ENCODE measurements at places on chromosomes 2 and 18.

DNA sequence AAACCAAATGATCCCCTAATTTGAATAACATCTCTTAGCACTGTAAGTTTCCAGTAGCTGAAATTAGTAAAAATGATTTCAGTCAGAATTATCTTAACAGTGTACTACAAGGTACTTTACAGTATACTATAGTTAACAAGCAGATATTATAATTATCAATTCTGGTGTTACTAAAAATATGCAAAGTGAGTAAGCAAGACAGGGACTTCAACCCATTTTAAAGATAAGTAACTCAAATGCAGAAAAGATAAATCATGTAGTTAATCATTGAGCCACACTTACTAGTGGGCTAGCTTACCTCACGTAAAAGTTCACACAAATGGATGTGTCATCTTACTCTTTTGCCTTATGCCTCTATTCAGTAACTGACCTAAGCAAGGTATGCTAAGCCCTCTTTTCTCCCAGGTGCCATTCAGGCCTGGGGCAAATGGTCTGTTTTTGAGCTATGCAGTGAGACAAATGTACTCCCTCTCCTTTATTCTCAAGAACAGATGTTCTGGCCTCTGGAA is 101.0 kb downstream of the NBAS start:
- DNase-seq, result no peak

DNA sequence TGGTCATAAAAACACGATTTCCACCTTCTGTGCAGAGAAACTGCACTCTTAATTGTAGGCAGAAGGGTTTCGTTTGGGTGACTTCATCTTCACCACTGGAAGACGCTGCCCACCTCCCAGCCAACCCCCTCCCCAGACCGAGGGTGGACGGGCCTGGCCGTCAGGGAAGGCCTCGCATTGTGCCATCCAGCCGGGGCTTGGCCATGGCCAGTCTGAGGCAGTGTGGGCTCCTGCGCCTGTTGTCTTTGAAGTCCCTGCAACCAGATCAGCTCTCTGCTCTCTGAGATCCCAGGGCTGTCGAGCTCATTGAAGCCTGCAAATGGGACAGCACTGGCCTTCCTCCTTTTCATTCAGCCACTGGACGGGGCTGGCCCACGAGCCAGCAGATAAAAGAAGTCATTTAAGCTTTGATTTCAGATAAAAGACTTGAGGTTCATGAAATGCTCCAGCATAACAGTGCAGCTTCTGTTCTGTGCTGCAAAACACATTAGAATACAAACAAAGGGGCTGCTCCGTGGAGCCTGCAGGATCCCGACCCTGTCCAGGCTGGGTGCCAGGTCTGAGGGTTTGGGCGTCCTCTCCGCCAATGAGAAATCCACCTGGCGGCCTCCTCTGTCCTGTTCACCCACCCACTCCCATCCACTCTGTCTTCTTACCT is 253.5 kb downstream of the LDLRAD4 start:
- no peak for DNase-seq

GRCh38 chr2:60899230-60899891 is 18.0 kb downstream of the REL start:
- no peak for DNase-seq

- no peak for DNase-seq
Measured at GRCh38 chr2:223980803-223981202, 23.5 kb downstream of the MRPL44 start.

GRCh38 chr2:16005816-16006536 is 65.6 kb downstream of the MYCN start:
- no peak for DNase-seq

- DNase-seq, result no peak
Measured at GRCh38 chr2:238947920-238948710, 100.2 kb downstream of the TWIST2 start.

DNA sequence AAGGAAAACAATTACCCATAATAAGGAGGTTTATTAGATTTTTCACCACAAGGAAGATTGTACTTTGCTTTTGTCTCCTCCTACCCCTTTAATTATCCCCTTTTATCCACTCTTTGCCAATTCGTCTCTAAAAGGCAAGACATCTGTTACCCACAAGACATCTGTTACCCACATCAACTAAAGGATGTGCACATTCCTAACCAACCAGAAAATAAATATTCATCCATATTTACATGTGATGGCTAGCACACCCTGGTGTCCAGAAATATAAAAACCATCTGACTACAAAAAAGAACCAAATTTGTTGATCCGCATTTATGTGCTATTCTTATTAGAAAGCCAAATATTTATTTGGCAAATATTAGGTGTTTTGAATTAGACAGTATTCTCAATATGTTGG is 35.7 kb downstream of the ACVR1C start:
- DNase-seq, result no peak

GRCh38 chr18:12692206-12692605 is 10.3 kb downstream of the CEP76 start:
- no peak for DNase-seq

DNA sequence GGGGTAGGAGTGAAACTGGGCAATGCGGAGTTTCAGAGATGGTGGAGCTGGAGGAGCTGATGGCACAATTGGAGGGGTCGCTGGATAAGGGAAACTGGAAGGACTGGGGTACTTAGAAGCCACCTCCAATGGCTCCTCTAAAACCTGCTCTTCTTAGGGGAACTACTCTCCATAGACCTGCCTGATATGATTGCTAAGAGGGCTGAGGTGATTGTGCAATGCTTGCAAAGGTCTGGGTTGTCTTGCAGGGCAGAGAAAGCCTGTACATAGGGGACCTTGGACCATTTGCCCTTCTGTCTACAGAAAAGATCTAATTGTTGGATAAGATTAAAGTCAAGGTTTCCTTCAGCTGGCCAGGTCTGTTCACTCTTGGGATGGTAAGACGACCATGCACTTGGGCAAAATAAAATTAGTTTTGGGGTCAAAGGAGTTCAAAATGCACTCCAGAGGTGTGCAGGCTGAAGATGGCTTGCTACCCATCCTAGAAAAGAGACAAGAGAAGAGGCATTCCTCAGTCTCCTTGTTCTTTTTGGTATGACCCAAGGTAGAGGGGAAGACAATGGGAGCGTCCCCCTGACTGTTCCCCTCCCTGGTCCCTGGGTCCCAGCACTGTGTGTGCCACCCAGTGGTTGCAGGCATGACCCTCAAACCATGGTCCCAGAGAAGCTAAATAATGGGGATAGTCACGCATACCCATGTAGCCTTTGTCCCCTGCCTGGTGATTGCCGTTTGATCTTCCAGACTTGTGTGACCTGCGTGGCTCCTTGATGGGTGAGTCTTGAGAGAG is 41.1 kb downstream of the STK17B start:
- no peak for DNase-seq

GRCh38 chr2:39419282-39420223 is 17.5 kb downstream of the MAP4K3 start:
- DNase-seq, result no peak

GRCh38 chr2:74715880-74716279 is 61.8 kb downstream of the SEMA4F start:
- peak; percentile 21 for DNase-seq

GRCh38 chr18:42339372-42339771 is 384.3 kb downstream of the PIK3C3 start:
- no peak for DNase-seq

GRCh38 chr2:86633155-86633651 is 9.5 kb upstream of the RNF103 start:
- no peak for DNase-seq

DNA sequence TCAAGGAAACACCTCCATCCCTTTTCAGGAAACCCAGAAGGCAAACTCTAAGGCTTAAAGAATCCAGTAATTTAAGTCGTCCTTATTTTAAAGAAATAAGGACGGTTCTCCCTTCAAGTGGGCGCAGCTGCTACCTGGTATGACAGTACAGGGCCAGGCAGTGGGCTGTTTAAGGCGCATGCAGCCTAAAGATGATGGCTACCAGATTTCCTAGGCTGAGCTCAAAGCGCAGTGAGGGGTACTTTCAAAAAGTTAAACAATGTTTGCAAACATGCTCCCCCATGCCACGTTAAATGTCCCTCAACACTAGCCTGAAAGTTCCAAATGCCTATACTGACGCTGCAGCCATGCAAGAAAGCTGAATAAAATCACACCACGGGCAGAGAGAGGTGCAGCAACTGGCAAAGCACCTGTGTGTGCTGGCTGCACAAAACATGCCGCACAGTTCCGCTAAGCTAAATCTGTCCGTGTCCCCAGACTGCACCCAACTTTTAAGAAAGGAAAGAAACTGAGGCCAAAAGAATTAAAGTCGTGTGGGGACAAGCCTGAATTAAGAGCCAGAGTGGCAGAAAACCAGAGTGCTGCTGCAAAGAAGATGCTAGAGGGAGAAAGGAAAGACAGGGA is 583 bp downstream of the HIBCH start:
- no peak for DNase-seq

DNA sequence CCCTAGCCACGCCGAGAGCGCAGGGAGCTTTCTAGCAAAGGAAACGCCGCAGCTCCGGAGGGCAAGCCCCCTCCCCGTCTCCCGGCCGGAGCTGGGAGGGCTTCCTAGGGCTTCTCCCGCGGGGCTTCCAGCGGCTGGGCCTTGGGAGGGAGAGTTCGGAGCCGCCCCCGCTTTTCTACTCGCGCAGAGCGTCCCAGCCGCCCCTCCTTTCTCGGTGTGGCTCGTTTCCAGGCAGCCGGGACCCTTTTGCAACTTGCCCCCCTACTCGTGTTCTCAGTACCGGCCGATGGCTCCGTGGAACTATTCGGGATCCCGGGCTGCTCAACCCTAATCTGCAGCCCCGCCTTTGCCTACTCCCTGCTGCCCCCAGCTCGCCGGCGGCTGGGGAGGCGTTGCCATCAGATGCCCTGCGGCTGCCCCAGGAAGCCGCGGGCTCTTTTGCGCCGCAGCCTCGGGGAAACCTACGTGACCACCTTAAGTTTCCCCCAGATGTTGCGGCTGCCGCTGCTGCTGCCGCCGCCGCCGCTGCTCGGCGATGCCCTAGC is 1.5 kb upstream of the NR4A2 start:
- DNase-seq, result no peak

DNA sequence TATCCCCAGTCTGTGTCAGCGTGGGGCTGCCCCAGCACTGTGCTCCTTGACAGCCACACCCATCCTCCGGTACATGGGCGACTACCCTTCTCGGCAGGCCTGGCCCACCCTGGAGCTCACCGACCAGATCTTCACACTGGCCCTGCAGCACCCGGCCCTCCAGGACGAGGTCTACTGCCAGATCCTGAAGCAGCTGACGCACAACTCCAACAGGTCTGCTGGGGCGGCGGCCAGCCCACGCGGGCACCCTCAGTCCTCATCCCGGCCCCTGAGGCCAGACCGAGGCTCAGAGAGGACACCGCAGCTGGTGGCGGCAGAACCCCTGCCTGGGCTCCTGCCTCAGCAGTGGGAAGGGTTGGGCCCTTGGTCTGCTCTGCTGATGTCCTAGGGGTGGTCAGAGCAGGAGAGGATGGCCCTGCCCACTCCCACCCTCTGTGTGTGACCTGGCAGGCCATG is 14.4 kb upstream of the GPR17 start:
- DNase-seq, result no peak

- DNase-seq, result no peak
Measured at GRCh38 chr2:15770606-15771005, 169.7 kb upstream of the MYCN start.

All from D721Med (cell line).